Activated CD8-positive, alpha-beta memory T cell treated with anti-CD3 and anti-CD28 coated beads for 48 hours (primary cell): ENCODE measurements at places on chromosomes 11 and 22.
A peak's percentile ranks its signal among the peaks of the same experiment; 100 is the strongest.

GRCh38 chr22:26845021-26845743 is 187.8 kb downstream of the MIAT start:
- DNase-seq = no peak

GRCh38 chr11:19075636-19076035 is 15.1 kb upstream of the MRGPRX2 start:
- DNase-seq = no peak

DNA sequence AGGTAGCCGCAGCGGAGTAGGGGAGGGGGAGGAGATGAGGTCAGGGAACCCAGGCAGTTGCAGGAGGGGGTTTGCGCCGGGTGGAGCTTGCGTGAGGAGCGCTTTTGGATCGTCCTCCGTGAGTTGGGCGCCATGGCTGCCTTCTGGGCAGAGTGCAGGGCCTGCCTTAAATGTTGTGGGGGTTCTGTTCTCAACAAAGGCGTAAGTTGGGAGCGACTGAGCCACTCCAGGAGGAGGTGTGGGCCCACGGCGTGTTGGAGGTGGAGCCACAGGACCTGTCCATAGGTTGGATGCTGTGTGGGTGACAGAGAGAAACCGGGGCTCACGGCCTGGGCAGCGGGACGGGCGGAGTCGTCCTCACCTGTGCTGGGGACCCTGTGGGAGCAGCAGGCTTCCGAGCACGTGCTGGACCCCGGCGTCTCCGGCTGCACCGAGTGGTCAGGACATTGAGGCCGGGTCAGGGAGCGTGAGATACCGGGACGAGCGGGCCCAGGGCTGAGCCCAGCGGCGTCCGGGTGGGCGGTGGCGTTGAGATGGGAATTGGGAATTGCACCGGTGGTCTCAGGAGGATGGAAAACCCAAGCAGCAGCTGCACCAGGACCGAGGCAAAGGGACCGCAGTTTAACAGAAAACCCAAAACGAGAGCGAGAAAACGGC is 977 bp upstream of the PGGHG start:
- no peak for DNase-seq

GRCh38 chr11:32602657-32603415 is 19.2 kb downstream of the EIF3M start:
- no peak for DNase-seq

- DNase-seq = no peak
Observed at GRCh38 chr11:80505771-80506170, 1064.9 kb upstream of the TENM4 start.

GRCh38 chr11:17983569-17983968 is 29.3 kb downstream of the SERGEF start:
- DNase-seq = no peak

GRCh38 chr11:120612513-120613263 is 101.1 kb downstream of the GRIK4 start:
- DNase-seq = no peak

DNA sequence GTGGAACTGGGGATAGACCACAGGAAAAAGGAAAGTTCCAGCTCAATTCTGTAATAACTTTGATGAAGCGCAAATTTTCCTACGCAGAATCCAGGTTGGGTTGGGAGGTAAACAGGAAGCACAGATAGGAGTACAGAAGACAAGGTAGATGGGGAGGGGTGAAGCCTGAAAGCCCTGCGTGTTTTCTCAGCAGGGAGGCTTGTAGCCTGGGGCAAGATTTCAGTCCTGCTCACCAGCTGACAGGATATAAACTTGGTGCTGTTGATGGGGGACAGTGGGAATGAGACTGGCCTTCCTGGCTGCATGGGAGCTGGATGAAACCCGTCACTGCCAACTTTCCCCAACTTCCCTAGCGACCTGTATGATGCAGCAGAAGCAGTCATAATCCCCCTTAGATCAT is 114.9 kb downstream of the ARHGAP32 start:
- DNase-seq = no peak

GRCh38 chr22:45863981-45864751 is 112.8 kb downstream of the WNT7B start:
- peak; percentile 85 for DNase-seq

GRCh38 chr11:57596266-57596885 is 1.1 kb upstream of the SERPING1 start:
- no peak for DNase-seq

DNA sequence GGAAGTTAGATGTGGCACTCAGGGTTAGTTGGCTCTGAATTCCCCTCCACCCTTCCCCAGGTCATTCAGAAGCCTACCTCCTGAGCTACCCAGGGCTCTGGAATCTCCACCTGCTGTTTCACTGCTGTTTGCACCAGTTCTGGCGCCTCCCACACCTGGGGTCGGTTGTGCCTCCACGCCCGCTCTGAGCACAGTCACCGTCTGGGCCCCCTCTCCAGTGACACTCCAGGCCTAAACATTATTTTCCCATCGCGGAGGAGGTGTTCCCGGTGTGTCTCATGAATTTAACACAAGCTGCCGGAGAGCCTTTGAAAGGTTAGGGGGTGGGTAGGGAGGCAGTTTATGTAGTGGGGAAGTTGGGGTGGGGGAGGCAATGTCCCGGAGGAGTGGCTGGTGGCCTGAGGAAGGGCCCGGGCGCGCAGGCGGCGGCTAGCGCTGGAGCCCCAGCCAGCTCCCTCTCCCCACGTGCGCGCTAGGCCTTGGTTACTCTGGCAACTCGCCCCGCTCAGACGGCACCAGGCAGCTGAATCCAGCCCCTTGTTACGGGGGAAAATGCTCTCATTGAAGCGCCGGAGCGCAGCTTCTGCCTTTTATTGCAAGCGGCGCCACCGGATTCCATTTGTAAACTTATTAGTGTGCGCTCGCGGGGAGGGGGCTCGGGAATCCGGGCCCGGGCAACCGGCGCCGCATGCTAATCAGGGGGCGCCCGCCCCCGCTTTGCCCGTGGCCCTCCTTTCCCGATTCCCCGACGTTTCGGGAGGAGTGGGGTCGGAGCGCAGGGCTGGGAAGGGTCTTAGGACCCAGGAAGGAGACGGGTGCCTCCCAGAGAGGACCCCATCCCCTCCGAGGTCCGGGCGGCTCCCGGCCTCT is 52.4 kb downstream of the GRIK4 start:
- DNase-seq = no peak

DNA sequence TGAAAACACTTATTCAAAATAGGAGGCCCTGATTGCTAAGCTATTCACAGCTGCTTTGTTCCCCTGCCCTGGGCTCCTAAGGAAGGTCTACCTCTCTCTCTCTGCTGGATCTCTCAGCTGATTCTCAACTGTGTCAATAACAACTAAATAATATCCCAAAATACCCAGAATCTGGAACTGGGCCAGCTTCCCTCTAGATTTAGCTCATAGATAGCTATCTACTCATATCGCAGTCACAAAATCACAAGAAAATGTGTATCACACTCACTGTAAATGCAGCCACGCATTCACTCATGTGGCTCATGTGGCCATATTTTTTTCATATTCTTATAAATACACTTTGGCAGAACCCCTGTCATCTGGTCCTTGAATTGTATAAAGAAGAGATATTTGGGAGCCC is 555.1 kb downstream of the OPCML start:
- no peak for DNase-seq

DNA sequence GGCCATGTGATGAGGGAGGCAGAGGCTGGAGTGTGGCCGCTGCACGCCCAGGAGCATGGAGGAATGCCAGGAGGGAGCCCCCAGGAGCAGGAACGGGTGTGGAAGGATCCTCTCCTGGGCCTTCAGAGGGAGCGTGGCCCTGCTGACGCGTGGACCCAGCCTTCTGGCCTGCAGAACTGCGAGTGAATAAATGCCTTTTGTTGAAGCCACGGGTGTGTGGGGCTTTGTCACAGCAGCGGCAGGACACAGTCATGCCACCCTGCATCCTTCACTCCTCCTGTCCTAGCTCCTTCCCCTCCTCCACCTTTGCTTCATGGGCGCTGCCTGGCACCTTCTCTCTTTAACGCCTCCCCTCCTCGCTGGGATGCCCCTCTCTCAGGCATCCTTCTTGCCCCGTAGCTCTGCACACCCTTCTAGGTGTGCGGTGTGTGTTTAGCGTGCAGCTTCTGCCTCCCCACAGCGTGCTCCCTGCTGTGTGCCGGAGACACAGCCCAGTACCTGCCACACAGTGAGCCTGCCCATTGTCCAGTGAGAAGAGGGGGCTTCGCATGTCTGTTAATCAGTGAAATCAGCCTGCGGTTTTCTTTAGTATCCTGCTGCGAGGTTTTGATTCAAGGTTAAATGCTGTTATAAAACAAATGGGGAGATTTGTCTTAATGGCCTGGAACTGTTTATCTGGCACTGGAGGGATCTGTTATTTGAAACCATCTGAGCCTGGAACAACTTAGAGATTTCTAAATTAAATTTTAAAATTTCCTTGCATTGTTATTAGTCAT is 459.6 kb downstream of the TBC1D22A start:
- no peak for DNase-seq

- no peak for DNase-seq
Observed at GRCh38 chr22:45343143-45343542, 33.4 kb downstream of the FAM118A start.
